ENCODE measurements at places on chromosomes 16 and 17.

DNA sequence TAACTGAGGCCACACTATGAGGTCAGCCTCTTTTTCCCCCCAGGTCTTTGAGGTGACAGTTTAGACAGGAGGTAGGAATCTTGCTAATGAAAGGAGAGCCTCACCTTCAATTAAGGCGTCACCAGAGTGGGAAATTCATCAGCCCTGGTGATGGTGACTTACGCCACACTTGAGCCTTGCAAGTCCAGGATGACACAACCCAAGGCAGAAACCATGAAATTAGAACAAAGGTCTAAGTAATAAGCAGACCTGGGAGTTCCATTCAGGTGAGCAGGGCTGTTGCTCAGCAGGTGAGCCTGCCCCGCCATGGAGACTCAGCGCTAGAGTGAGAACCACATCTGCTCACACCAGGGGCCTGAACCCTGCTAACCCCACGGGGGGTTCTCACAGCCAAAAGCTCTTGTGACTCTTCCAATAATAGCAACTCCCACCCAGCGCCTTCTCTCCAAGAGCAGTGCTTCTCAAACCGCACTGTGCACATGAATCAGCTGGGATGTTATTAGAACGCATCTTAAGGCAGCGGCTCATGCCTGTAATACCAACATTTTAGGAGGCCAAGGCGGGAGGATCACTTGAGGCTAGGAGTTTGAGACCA is 28.7 kb upstream of the KIFC3 start:
- ATAC-seq = peak; percentile 77

DNA sequence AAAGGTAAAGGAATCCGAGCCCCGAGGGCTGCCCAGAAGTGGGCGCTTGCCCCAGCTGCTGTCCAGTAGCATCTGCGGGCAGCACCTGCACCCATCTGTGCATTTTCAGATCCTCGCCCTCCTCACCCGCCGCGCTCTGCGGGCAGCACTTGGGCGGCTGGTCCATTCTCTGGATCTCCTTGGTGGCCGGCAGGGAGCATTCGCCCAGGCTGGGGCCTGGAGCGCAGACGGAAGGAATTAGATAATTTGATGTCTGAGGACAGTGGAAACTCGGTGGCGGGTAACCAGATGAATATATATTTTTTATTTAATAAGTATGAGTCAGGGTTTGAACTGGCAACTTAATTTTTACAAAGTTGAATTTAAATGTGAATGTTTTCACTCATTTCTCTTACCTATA is 88.5 kb downstream of the NPIPB11 start:
- ATAC-seq = no peak

- peak; percentile 64 for ATAC-seq
These were observed 949 bp upstream of the GSPT1 start for GRCh38 chr16:11916524-11917285.

- ATAC-seq = no peak
These were observed 215.1 kb downstream of the RBFOX1 start for GRCh38 chr16:7547736-7548135.

Data from esophagus mucosa (tissue), 1 donor.